Stimulated activated naive CD4-positive, alpha-beta T cell (primary cell): ENCODE measurements at places on chromosomes 6 and 20.

GRCh38 chr6:1842334-1842733 lies 232.6 kb downstream of the FOXC1 start:
- no peak for DNase-seq

DNA sequence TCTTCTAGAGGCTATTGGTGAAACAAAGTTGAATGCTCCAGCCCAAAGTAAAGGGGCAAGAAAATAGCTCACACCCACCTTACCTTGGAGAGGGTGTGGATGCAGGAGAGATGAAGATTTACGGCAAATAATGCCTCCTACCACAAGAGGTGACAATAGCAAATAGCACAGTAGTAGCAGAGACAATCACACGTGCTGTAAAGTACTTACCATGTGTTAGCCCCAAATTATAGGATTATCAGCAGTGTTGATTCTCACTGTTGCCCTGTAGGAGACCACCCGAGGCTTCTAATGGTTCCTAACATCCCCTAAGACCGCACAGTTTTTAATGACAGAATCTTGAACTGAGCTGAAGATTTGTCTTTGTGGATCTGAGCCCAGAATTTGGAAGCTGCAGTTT lies 94.8 kb upstream of the FOXA2 start:
- no peak for DNase-seq

DNA sequence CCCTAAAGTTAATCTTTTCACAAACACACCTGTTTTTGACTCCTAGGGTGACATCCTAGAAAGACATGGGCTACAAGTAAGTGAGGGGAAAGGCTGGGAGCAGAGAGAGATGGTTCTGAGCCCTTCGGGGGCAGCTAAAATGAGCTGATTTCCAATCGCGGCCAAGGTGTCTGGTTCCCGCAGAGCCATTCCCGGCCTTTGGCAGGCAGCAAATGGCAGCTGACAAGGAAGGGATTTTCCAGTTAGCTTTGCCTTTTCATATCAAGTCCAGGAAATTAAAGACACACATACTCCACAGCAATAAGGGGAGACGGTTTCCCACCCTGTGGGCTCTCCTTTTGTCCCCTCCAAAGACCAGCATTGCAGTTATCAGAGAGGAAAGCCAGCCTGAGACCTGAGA lies 228.5 kb downstream of the ZMYND8 start:
- no peak for DNase-seq

DNA sequence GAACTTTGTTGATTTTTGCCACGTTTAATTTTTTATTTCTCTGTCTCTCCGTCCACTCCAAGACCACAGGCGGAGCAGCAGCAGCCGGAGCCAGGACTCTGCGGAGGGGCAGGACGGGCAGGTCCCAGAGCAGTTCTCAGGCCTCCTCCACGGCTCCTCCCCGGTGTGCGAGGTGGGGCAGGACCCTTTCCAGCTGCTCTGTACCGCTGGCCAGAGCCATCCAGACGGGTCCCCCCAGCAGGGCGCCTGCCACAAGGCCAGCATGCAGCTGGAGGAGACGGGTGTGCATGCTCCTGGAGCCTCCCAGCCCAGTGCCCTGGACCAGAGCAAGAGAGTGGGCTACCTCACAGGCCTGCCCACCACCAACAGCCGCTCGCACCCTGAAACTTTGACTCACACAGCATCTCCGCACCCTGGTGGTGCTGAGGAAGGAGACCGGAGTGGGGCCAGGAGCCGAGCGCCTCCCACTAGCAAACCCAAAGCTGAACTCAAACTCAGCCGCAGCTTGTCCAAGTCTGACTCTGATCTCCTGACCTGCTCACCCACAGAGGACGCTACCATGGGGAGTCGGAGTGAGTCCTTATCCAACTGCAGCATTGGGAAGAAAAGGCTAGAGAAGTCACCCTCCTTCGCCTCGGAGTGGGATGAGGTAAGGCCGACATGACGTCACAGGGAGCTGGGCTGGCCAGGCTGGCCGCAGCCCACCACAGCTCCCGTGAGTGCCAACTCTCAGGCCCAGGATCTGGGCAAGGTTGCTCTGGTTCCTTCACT lies 123.5 kb downstream of the TCP11 start:
- DNase-seq: no peak

DNA sequence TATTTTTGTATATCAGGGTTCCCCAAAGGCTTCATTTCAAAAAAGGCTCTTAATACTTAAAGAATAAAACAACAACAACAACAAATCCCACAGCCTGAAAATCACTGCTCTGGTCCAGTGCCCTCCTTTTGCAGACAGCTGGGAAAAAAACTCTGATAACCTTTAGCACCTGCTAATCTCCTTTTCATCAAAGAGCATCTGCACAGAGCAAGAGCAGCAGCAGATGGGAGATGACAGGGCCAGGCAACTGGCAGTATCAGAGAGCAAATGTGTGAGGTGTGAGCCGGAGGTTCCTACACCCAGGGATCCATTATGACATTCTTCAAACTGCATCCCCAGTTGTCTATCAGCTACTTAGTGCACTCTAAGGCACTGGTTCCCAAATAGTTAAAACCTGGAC lies 25.7 kb downstream of the TTI1 start:
- DNase-seq: no peak

- no peak for DNase-seq
Measured at GRCh38 chr6:150894935-150895552, 29.5 kb downstream of the MTHFD1L start.

DNA sequence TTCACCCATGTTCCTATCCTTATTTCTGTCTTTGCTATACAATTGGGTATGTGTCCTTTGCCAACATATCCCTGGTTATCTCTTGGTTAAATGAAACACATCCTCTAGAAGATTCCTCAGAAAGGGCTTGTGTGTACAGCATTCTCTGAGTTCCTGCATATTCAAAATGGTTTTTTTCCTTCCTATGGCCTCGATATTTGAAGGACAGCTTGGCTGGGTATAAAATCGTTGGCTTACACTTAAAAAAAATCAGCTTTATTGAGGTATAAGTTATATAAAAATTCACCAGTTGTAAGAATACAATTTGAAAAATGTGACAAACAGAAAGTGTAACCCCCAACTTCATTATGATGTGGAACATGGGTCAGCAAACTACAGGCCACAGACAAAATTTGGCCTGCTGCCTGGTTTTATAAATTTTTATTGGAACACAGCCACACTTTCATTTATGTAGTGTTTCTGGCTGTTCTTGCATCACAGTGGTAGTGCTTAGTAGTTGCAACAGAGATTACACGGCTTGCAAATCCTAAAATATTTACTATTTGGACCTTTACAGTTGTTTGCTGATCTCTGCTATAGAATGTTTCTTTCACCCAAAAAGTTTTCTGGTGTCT lies 16.7 kb downstream of the PCMT1 start:
- no peak for DNase-seq

DNA sequence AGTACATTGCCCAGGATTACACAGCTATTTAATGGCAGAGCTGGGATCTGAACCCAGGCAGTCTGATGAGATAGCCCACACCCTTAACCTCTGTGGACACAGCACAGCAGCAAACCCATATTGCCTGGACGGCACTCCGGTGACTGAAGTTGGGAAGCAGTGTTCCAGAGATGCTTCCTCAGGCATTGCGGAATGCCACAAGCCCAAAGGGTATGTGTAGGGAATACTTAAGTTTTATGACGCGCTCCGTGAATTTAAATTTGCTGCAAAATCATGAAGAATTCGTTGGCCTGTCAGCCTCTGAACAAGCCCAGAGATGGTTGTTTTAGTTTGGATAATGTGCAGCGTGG lies 46.4 kb downstream of the PSMG4 start:
- no peak for DNase-seq

DNA sequence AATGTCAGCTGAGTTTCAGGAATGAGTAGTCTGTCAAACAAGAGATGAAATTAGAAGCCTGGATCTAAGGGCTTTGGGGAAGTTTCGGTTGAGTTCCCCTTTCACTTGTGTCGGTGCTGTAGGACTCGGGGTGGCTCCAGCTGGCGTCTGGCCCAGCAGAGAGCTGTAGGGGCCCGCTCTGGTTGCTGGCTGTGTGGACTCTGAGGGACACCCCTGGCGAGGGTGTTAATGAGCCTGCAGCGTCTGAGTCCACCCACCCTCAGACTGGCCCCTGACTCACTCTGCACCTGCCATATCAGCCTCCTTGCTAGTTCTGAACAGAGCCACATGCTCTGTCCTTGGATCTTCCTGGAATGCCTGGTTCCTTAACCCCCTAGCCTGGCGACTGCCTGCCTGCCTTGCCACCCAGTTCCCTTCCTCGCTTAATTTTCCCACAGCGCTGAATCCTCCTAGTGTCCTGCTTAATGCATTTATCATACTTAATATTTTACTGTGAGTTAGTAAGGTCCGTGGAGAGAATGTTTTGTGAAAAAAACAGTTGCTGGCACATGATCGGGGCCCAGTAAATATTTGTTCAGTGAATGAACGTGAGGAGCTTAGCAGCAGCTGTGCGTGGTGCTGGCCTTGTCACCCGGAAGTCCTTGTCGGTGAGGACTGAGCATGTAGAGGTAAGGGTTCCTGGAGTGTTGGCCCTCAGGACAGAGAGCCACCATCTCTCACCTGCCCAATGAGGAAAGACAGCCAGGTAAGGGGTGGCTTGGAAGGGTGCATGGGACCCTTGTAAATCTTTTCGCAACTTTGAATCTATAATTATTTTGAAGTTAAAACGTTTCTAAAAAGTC lies 1.6 kb downstream of the DNAJC5 start:
- DNase-seq: peak; percentile 17

DNA sequence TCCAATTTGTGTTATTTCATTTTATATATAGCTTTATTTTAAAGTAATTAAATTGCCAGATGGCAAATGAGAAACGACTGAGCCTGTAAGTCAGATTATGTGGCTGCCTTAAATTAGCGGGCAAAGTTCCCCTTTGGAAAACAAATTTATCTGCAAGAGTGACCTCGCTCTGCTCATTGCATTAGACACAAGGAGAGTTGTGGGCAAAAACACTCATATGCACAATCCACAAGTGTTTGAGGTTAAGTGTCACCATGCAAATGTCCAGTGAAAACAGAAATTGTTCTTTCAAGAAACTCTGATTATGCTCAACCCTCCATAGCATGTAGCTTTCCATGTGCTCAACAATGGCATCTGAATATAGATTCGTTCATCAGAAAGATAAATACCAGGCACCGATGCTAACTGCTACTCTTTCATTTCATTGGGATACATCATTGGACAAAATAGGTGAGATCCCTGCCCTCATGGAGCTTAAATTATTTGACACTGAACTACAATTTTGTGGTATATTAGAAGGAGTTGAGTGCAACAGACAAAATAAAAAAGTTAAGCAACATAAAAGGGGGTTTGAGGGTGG lies 1.7 kb upstream of the NHSL1 start:
- no peak for DNase-seq

GRCh38 chr20:8940326-8940725 lies 128.6 kb upstream of the PLCB4 start:
- DNase-seq: no peak

DNA sequence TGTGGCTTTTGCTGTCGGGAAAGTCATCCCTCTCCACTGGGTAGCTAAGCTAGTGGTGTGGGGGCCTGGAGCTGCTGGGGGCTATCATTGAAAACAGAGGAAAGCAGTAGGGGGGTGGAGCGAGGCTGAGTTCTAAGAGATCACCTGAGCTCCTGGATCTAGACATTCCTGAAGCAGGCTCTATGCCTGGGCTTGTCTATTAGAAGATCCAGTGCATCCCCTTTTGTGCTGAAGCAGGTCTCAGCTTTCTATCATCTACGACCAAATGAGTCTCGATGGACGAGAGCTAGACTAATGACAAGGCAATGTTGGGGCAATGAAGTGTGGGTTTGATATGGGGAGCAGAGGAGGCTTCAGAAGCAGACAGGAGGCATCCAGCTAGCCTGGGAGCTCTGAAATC lies 18.5 kb downstream of the ZBP1 start:
- no peak for DNase-seq

GRCh38 chr6:181049-181654 lies 111.1 kb upstream of the DUSP22 start:
- DNase-seq: no peak

DNA sequence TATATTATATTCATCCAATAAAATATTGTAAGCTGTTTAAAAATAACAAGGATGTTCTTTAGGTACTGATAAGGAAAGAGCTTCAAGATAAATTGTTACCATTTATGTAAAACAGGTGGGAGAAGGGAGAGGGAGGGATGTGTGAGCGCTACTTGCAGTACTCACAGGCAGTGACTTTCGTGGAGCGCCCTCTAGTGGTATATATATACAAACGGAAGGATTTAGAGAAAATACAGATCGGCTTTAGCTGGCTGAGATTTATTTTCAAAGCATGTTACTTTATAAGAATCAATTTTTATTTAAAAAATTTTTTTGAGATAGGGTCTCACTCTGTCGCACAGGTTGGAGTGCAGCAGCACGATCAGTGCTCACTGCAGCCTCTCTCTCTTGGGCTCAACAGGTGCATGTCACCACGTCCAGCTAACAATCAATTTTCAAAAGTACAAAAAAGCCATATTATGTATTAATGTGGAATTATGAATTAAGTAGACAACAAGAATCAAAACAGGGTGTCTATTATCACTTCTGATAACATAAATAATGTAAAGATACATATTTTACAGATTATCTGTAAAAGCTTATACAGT lies 3.3 kb upstream of the MOG start:
- DNase-seq: peak; percentile 9

DNA sequence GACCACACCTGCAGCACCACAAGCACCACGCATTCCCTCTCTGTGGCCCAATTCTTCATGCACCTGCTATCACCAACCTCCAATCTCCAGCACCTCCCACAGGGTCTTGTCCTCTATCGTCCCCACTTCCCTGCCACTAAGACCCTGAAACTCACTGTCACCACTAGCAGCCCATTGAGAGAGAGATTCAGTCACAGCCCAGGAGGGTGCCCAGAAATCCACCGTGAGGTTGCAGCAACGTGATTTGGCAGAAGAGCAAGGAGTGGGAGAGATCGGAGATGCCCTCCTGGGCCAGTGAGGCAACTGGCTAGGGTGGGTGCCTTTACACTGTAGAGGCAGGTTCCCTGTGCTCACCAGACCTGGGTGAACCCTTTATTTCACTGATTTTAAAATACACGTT lies 90.1 kb downstream of the ANKRD60 start:
- no peak for DNase-seq

DNA sequence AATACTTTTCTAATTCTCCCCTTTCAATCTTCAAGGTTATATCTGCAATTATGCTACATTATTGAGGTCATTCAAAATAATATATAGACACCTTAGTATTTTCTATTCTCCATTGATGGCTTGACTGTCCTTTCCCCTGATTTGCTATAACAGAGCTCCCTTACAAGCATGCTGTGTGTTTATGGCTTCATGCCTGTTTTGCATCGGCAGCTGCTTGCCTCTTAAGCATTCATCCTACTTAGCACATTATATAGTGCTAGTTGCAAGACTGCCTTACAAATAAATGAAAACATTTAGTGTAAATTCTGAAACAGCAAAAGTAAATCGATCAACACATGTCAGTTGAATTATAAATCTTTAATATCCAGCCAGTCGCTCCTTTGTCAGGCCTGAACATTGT lies 476.2 kb upstream of the POU3F2 start:
- no peak for DNase-seq

GRCh38 chr6:121857551-121857950 lies 422.1 kb downstream of the GJA1 start:
- DNase-seq: no peak
